ENCODE measurements at places on chromosomes 16 and 17.

- no peak for DNase-seq
These were observed 18.1 kb downstream of the KCNJ12 start for GRCh38 chr17:21394265-21394664.

DNA sequence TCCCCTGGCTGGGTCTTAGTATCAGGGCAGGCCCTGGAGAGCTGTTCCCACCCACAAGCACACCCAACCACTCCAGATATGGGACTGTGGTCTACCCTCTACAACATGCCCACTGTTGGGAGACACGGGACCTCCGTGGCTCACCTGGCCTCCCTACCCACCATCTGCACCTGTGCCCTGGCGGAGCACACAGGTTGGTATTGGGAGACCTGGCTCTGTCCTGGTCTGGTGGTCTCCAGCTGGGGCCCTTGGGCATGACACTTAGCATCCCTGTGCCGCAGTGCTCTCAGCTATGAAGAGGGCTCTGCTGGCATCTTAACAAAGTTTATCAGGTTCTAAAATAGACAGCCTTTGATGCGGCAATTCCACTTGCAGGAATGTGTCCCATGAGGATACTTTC is 5.8 kb downstream of the C16orf95 start:
- DNase-seq, result no peak

DNA sequence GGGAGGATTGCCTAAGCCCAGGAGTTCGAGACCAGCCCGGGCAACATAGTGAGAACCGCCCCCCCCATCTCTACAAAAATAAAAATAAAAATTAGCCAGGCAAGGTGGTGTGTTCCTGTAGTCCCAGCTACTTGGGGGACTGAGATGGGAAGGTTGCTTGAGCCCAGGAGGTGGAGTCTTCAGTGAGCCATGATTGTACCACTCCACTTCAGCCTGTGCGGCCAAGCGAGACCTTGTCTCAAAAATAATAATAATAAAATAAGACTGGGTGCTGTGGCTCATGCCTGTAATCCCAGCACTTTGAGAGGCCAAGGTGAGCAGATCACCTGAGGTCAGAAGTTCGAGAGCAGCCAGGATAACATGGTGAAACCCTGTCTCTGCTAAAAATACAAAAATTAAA is 11.5 kb downstream of the PDP2 start:
- DNase-seq, result no peak

DNA sequence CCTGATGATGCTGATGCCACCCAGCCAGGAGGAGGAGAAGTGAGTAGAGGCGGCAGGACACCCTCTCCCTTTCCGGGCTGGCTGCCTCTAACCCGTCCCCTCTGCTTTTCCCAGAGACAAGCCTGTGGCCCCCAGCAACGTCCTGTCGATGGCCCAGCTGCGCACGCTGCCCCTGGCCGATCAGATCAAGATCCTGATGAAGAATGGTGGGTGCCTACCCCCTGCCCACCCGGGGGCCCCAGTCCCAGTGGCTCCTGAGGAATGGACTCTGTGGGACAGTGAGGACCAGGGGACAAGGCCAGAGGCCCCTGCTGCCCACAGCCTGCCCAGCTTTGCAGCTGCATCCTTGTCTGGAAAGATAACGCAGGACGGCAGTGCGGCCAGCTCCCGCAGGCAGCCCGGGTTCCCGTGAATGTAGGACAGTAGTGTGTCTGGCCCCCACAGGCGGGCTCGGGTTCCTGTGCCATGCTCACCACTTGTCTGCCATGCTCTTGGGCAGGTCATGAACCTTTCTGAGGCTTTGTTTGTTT is 19.9 kb downstream of the POLR3E start:
- no peak for DNase-seq

- DNase-seq, result no peak
These were observed 14.2 kb downstream of the RNF112 start for GRCh38 chr17:19424934-19425868.

DNA sequence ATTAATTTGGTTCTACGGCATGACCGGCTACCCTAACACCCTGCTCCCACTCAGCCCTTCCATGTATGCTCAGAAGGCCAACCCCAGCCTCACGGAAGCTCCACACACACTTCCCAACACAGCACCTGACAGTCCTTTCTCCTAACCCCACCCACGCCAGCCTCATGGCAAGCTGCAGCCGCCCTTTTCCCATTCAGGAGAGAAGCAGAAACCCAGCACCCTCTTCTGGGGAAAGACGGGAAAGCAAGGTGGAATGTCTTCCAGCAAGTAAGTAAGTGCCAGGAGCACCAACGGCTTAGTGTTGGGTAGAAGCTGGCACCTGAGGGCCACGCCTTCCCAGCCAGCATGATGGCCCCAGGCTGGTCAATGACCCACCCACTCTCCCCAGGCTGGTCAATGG is 32.1 kb downstream of the ABR start:
- peak; percentile 72 for DNase-seq

GRCh38 chr17:4678448-4679026 is 25.4 kb downstream of the PELP1 start:
- DNase-seq, result no peak

DNA sequence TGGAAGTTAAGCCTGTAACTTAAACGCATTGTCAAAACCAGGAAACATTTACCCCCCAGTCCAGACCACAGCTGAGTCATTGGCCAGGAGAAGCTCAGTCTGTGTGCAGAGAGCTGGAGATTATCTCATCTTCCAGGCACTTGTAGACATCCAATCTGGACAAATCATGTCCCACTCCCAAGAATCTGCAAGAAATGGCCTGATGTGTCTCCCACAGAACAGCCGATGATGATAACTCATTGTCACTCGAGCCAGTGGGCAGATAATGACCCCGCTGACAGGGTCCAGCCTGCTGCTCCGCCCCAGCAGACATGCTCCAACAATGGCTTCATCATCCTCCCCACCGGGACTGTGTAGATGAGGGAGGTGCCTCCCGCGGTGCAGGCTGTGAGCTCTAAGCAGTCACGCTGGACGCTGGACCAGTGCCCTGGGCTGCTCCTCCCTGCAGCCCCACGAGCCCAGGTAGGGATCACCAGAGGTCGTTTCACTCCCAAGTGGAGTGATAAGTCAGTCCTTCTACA is 322.5 kb downstream of the C16orf95 start:
- no peak for DNase-seq

- DNase-seq, result no peak
These were observed 43.2 kb downstream of the CUEDC1 start for GRCh38 chr17:57911834-57912673.

DNA sequence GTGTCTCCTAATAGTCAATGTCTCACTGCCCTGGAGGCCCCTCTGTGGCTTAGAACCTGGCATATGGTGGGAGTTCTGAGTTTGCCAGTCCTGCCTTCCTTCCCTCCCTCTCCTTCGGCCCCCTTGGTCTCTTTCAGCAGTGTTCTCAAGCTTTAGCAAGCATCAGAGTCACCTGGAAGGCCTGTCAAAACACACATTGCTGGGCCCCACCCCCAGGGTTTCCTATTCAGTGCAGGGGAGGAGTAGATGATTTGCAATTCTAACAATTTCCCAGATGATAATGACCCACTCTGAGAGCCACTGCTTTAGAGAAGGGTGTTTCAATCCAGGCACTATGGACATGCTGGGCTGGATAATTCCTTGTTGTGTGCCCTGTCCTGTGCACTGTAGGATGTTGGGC is 26.4 kb upstream of the TMEM220 start:
- DNase-seq, result no peak

GRCh38 chr16:22014271-22014873 is 6.5 kb downstream of the MOSMO start:
- DNase-seq, result no peak

DNA sequence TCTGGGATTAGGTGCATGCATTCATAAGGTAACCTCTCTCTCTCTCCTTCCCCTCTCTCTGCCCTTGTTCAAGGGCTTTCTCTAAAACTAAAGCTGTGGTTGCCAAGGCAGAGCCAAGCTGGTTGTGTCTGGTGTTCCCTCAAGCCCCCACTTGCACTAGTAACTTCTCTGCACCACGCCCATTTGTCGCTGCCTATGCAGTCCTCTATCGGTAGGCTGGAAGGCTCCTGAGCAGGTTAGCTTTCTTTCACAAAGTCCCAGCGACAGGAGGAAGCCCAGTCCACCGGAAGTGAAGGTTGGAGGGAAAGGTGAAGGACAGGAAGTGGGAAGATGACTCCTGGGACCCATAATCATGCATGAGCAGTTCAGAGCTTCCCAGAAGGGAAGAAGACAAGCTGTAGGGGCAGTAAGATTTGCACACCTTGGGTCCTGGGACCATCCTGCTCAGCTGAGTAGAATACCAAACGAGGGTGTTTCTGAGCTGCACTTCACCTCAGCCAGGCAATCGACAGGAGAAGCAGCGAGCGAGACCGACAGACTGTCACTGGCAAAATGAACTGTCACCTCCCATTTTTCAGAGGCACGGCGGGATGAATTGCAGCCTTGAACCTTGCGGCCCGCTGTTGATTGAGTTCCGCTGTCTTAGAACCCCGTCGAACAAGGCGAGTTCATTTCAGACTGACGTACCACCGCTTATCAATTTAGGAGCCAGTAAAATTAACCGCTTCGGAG is 14.7 kb upstream of the SKAP1 start:
- DNase-seq, result no peak

GRCh38 chr16:17063201-17064139 is 407.3 kb downstream of the XYLT1 start:
- no peak for DNase-seq

GRCh38 chr17:29146369-29146972 is 33.7 kb downstream of the MYO18A start:
- no peak for DNase-seq

GRCh38 chr16:8436931-8437330 is 153.4 kb downstream of the TMEM114 start:
- DNase-seq, result no peak

- no peak for DNase-seq
These were observed 42.9 kb upstream of the NUDT7 start for GRCh38 chr16:77679391-77679790.

DNA sequence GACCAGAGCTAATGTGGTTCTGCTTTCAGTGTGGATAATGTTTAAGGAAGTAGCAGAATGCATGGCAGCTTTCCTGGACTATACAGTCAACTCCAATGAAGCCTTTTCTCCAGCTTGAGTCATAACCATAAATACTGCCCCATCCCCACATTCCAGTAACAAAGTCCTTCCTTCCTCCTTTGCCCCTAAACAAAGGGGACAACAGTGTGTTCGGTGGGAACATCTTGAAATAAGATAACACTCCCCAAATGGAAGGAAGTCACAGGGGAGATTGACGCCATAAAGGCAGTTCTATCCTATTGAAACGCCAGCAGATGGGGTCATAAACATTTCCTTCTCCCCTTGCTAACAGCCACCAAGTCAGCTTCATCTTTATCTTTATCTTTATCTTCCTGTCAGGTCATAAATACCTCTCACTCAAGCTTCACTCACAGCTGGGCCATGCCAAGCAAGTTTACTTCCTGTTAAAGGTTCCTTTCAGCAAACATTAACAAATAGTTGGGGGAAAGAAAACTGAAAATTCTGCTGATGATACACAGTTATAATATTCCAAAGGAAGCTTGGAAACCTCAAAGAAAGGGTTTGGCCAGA is 136.7 kb downstream of the SNX11 start:
- no peak for DNase-seq

DNA sequence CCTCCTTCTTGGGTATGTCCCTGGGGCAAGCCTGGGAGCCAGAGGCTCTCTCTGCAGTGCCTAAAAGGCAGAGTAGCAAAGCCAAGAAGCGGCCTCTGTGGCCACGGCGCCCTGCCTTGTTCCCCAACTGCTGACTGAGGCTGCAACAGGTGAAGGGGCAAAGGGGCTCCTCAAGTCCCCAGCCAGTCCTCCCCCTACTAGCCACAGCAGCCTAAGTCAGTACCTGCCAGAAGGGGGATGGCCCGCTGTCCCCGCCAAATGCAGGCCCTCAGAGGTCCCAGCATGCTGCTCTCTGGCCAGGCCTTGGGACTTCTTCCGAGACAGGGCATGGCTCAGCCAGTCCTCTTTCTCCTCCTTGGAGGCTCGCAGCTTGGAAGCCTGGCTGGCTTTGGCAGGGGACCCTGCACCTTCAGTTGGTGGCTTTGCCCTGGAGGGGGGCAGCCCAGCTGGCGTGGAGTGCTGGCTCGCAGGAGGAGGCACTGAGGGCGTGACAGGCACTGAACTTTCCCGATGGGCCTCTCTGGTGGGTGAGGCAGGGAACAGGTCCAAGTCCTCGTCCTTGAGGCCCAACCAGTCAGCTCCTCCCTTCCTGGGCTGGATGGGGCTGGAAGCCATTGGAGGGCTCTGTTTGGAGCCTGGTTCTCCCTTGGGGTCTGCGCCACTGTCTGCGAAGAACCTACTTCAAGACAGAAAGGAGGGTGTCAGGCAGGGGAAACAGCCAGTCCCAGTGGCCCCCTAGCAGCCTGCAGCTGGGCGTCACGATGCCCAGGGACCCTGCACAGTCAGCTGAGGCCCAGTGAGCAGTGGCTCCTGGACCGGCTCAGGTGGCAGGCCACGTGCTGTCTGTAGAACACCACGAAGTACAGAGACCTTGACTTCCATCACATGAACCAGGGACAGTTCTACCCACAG is 17.6 kb downstream of the FBF1 start:
- no peak for DNase-seq

GRCh38 chr17:55731586-55732250 is 9.1 kb upstream of the TMEM100 start:
- no peak for DNase-seq

DNA sequence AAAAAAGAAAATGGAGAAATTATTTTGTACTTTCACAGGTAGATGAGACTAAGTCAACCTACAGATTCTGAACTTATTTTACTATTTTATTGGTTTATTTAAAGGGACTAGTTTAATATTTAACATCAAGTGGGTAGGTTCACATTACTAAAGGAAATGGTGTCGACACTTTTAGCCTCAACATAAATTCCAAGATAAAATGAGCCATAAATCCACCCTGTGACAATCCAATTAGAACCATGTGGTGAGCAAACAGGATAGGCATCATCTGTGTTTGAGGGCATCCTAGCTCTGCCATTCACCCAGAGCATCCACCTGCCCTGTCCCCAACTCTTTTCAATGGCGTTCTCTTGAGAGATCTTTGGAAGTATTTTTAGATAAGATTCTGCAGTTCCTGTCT is 92.8 kb upstream of the PMFBP1 start:
- no peak for DNase-seq

- DNase-seq, result no peak
These were observed 337.4 kb upstream of the HSBP1 start for GRCh38 chr16:83470416-83470815.

- DNase-seq, result no peak
These were observed 218.7 kb downstream of the RPTOR start for GRCh38 chr17:80763293-80763867.

- no peak for DNase-seq
These were observed 21.5 kb downstream of the COPZ2 start for GRCh38 chr17:48016112-48016511.

- no peak for DNase-seq
These were observed 97.7 kb downstream of the CBLN1 start for GRCh38 chr16:49183911-49184310.

GRCh38 chr16:361341-361871 is 8.9 kb upstream of the AXIN1 start:
- no peak for DNase-seq

All from iPS DF 19.7 (cell line).